ENCODE measurements at places on chromosomes 16 and 17.

GRCh38 chr17:30372755-30373154, 6.0 kb upstream of the CPD start:
- no peak for DNase-seq

- no peak for DNase-seq
Measured at GRCh38 chr16:84818133-84818532, 1.7 kb upstream of the CRISPLD2 start.

- peak; percentile 25 for DNase-seq
Measured at GRCh38 chr16:58515871-58516767, 802 bp downstream of the SETD6 start.

DNA sequence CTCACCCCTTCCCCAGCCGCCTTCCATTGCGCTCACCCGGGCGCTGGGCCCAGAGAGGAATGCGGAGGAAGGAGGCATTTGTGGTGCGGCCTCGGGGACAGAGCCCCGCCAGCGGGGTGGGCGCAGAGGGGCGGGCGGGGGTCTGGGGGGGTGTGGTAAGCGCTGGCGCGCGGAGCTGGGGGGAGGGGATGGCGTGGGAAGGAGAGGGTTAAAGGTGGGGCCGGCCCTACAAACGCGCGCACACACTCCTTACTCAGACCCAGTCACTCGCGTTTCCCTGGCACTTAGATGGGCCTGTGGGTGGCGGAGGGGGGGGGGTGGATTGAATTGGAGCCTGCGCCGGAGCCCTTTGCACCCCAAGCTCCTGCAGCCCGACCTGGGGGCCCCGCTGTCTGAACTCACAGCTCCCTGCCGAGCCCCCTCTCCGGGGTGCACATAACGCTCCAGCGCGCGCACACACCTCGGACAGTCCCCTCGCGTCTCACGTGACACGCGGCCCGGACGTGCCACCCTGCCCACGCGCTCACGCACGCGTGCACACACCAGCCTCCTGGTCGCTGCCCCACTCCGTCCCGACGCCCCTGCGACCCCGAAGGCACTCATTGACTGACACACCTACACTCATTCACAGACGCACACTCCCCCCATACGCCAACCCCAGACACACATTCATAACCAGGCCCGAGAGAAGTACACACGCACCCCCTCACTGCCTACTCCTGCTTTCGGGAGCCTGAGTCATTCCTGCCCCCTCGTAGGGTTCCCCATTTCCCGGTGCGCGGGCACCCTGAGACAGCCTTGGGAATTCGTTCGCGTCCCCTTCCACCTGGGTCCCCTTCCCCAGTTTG, 844 bp downstream of the TBKBP1 start:
- peak; percentile 75 for DNase-seq

DNA sequence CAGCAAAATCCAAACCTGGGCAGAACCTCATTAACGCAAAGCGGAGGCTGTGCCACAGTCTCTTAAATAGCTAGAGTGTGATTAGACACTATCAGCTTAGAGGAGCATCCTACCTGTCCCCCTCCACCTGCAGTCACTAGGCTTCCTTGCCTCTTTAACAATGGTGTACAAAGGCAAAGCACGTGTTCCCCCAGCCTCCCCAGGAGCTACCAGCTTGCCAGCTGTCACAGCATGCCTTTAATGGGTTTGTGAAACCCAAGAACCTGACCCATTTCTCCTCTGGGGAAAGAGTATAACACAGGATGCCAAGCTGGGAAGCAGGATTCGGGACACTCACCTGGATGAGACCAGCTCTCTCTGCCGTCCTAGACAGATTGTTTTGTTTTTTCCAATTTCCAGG, 37.2 kb upstream of the TBX2 start:
- no peak for DNase-seq

DNA sequence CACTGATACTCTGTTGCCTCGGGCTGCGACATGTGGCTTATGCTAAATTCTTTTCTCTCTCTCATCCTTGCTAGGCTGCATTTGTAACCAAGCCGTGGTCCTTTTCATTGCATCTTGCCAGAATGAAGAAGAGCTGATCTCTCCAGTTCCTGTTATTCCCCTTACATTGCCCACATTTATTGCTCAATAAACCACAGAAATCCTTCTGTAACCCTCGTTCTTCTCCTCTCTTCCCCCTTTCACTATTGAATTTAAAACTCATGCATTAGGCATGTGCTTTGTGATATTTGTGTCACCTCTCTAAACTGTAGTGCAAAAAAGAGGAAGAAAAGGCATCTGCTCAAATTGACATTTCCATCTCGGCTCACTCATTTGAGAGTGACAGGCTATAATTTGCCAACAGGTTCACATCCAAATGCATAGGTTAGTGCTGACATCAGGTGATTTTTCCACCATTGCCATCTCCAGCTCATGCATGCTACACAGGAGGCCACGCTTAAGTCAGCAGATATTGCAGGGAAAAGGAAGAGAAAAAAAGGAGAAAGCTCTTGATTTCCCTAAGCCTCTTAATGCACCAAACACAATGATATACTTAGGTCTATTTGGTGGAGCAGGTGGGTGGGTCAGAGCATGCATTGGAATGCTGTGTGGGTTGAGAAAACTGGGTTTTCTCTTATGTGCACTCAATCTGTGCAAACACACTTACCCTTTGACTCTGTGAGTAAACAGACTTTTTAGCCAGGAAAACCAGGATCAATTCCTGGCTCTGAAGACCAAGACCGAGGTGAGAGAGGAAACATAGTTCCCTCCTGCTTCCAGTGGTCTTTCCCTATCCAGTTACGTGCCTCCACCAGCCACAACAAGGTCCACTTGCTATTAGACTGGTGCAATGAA, 642.7 kb downstream of the HS3ST4 start:
- peak; percentile 44 for DNase-seq

DNA sequence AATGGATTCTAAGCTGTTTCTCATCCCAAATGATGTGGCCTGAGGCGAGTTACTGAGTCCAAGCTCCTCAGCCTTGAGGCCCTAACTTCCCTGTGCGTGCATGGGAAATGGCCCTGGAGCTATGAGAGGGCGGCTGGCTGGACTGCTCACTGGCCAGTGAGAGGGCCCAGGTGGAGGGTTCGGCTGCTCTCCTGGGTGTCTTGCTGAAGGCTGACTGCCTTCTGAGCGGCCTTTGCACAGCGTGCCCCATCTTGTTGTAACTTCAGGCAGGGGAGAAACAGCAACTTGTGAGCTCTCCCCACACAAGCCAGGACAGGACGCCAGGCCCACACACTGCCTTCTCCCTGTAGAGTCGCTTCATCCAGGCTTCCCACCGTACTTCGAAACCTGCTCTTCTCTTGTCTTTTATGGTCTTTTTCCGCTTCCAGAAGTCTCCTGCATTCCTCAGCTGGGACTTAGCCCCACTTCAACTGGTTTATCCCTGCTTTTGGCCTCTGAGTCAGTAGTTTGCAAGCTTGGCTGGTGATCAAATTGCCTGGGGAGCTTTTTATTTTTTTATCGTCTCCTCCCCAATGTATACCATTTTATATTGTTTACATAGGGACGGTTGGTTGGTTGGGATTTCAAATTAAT, 13.3 kb downstream of the CDH3 start:
- DNase-seq: no peak

DNA sequence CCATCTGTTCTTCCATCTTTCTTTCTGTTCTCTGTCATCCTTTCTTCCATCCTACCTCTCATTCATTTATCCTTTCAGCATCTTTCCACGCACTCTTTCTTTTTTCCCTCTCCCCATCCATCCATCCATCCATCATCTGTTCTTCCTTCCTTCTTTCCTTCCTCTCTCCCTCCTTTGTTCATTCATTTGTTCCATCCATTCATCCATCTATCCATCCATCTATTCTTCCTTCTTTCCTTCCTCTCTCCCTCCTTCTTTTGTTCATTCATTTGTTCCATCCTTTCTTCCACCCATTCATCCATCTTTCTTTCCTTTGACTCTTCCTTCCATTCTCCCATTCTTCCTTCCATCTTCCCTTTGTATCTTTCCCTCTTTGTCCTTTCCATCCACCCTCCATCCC, 39.2 kb downstream of the ARHGAP23 start:
- no peak for DNase-seq

DNA sequence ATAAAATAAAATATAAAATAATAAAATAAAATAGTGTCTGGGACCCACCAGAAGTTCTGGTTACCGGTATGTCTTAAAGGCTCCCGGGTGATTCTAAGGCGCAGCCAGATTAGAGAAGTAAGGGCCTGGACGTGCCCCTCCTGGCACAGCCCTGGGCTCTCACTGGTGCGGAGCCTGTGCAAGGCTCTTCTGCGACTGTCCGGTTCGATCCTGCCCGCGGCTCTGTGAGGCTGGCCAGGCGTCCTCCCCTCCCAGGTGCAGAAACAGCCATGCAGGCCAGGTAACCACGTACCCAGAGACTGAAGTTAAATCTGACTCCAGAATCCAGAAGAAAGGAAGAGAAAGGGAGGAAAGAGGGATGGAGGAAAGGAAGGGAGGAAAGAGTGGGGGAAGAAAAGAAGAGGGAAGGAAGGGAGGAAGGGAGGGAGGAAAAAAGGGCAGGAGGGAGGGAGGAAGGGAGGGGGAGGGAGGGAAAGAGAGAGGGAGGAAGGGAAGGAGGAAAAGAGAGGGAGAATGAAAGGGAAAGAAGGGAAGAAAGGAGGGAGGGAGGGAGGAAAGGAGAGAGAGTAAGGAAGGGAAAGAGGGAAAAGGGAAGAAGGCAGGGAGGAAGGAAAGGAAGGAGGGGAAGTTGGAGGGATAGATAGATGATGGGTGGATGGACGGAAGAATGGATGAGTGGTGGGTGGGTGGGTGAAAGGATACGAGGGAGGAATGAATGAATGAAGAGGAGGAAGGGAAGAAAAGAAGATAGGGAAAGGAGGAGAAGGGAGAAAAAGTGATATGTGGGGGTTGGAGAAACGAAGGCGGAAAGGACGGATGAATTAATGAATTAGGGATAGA, 42.3 kb downstream of the C16orf82 start:
- no peak for DNase-seq

- DNase-seq: peak; percentile 1
Measured at GRCh38 chr16:80608946-80609345, 68.2 kb downstream of the DYNLRB2 start.

- DNase-seq: no peak
Measured at GRCh38 chr16:25841761-25842160, 150.0 kb downstream of the HS3ST4 start.

DNA sequence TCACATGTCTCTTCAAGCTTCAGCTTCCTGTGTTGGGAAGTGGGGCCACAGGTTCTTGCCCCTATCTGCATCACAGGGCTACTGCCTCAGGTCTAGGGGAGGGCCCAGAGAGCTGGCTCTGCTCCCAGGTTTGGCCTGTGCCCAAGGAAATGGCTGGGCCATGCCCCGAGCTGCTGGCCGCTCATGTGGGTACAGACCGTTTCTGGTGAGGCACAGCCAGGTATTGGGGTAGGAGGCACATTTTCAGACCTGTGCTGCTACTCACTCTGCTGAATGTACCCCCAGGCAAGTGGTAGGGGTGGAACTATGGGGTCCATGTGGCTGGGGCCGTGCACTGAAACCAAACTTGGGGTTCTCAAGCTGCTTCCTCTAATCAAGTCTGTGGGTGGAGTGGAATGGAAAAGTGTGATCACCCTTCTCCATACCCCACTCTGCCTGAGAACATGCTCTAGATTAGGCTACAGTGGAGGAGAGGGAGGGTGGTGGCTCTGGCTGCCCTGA, 4.6 kb downstream of the GAS2L2 start:
- no peak for DNase-seq

- peak; percentile 26 for DNase-seq
Measured at GRCh38 chr17:56917559-56918296, 3.9 kb upstream of the TRIM25 start.

DNA sequence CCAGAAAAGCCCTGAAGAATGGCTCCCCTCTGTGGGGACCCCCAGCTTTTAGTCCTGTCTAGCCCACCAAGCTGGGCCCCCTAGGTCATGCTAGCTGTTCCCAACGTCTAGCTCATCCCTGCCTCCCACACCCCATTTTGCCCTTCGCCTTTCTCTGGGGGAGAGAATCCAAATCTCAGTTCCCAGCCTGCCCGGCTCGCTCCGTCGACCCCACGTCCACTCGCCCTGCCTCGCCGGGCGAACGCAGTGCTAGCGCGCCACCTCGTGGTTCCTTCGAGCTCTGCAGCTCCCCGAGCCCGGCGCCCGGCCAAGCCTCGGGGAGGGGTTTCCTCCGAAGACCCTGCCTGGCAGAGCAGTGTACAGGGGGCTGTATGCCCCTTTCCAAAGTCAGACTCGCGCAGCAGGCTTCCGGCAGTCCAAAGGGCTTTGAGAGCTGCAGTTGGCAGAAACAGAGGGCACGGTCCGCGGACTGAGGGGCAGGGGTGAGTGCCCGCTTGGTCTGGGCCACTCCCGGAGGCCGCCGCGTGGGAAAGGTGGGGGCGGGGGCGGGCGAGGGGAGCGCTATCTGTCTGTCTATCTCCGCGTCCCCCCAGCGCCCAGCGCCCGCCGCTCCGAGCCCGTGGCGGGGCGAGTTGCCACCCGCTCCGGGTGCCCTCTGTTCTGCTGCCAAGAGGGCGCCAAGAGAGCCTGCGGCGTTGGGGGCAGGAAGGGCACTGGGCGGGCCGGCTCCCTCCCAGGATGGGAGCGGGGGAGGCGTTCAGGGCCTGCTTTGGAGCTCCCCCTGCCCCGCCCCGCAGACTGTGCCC, 1.7 kb upstream of the DLX3 start:
- peak; percentile 73 for DNase-seq

DNA sequence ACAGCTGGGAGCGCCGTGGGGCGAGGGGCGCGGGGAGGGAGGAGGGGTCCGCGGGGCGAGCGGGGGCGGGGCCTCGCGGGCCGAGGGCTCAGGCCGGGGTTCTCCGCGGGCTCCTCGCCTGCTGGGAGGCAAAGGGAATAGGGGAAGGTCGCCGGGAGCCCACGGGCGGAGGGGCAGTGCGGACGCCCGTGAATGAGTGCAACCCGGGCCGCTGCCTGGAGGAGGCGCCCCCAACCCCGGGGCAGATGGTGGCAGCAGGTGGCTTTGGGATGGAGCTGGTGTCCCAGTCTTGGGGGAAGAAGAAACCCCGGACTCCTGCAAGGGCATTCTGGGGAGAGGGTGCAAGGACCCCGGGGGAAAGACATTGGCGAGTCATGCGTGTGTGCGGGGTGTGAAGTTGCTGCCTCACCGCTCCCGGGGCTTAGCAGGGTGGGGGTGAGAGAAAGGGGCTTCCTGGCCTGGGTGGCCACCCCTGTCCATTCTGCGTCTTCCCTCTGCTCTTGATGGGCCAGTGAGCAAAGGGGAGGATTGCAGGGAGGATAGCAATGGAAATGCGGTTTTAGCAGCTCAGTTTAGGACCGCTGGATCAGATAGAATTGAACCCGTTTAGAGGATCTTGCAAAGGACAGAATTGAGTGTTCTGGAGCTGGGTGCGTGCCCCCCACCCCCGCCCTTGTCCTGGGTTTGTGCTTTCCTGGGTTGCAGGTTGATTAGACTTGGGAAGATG, 526 bp downstream of the KIAA0513 start:
- DNase-seq: peak; percentile 37

- DNase-seq: no peak
Measured at GRCh38 chr17:4333041-4333440, 33.4 kb downstream of the UBE2G1 start.

GRCh38 chr16:48629016-48629415, 19.0 kb upstream of the N4BP1 start:
- no peak for DNase-seq

GRCh38 chr17:59451706-59452105, 113.7 kb upstream of the DHX40 start:
- no peak for DNase-seq

DNA sequence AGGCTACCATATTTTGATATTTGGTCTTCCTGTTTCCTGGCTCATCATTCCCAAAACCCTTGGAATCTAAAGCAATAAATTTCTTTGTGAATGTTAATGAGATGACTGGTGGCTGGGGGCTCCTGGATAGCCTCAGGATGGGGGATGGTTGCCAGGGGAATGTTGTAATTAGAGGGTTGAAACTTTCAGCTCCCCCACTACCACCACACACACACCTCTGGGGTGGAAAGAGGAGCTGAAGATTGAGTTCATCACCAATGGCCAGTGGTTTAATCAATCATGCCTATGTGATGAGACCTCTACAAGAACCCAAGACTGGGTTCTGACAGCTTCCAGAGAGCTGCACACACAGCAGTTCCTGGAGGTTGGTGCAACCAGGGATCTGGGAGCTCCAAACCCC, 59.1 kb downstream of the HS3ST3A1 start:
- no peak for DNase-seq

All from OCI-M1 (cell line).